ENCODE measurements at places on chromosomes 4 and X.

DNA sequence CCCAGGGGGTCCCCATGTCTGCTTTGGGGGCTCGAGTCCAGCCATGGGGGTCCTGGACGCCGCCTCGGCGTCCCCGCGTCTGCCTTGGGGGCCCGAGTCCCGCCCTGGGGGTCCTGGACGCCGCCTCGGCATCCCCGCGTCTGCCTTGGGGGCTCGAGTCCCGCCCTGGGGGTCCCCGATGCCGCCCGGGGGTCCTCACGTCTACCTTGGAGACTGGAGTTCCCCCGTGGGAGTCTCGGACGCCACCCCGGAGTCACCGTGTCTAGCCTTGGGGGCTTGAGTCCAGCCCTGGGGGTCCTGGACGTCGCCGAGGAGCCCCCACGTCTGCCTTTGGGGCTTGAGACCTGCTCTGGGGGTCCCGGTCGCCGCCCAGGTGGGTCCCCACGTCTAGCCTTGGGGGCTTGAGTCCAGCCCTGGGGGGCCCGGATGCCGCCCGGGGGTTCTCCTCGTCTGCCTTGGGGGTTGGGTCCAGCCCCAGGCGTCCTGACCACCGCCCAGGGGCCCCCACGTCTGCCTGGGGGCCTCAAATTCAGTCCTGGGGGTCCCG lies 1.1 kb upstream of the GTPBP6 start:
- DNase-seq, result no peak

GRCh38 chr4:186260504-186261448 lies 5.2 kb upstream of the F11 start:
- no peak for DNase-seq

GRCh38 chr4:148643851-148644250 lies 201.6 kb upstream of the NR3C2 start:
- DNase-seq, result no peak

GRCh38 chr4:152684007-152684406 lies 4.2 kb upstream of the TMEM154 start:
- DNase-seq, result no peak

DNA sequence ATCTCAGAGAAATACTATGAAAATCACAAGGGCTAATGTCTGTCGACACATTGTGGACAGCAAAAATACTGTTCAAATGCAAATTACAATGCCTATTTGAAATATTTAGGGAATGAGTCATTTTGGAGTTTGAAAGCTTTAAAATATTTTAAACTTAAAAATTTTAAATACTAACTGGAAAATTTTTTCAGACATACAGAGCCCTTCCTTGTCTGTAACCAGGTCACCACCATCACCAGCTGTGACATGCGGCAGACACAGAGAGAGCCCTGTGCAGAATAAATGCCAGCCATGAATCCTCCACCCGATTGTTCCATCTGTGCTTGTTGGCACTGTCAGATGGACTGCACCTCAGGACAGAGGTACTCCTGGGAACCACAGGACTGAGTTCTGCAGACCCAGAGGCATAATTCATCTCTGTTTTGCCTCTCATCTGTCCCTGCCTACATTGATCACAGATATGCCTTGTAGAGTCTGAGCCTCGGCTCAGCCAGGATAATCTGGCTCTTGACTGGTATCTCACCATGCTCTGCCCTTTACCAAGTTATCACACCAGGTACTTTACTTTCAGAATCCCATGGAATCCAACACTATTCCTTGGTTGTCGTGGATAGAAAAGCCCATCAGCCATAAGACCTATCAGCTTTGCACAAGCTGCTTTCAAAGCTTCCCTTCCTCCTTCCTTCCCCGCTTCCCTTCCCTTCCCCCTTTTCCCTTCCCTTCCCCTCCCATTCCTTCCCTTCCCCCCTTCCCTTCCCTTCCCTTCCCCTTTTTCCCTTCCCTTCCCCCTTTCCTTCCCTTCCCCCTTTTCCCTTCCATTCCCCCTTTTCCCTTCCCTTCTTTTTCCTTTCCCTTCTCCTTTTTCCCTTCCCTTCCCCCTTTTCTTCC lies 67.2 kb downstream of the TBC1D9 start:
- DNase-seq, result peak; percentile 12

DNA sequence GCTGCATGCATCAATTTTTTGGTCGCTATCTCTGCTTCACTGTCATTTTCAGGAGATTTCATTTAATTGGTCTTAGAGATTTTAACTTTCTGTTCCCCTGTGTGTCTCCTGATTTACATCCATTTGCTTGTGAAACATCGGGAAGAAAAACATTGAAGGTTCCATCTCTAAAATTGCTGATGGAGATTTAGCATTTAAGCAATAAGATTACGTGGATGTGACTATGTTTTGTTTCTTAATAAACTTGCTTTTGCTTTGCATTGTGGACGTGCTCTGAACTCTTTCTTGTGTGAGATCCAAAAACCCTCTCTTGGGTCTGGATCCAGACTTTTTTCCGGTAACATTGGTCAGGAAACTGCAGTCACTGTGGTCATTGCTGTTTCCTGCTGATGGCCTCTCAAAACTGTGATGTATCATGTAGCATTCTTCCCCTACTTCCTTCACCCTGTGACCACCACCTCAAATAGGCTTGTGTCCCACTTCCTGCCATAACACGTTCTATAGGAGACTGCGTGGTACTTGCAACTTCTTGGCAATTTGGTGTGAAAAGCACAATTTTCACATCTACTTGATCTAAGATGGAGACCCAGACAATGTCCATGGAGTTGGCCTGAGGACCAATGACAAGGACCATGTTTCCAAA lies 4.9 kb downstream of the CXCL2 start:
- no peak for DNase-seq

GRCh38 chrX:13263560-13264251 lies 56.1 kb downstream of the ATXN3L start:
- DNase-seq, result no peak

- no peak for DNase-seq
These were observed 207.1 kb downstream of the PPP3CA start for GRCh38 chr4:101140228-101140627.

DNA sequence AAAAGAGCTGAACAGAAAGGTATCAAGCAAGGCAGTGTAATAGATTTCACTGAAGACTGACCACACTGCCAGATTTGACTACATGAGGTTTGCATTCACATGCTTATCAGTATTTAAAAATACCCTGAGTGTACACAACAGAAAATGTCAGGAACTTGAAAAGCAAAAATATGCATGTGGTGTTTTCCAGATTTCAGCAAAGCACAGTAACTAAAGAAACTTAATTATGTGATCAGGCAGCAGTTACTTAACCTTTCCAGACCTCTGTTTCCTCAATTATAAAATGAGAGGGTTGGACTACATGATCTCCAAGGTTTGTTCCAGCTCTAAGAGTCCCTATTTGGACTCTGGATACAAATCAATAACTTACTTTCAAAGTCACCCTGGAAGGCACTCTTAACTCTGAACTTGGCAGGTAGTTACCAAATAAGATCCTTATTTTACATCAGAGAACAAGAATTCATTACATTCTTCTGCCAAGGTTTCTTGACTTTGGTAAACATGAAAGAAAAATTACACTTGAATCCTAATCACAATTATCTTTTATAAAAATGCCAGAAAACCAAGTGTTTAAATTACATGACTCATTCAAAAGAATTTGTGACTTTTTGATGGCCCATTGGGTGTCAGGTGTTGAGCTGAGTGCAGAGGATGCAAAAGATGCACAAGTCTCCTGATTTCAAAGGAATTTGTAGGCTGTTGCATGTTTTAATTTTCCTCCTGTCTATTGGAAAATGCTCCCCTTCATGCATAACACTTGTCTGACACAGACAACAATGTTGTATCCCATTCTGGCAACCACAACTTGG lies 241.6 kb downstream of the MGST2 start:
- no peak for DNase-seq

- DNase-seq, result no peak
These were observed 124.3 kb upstream of the MAMLD1 start for GRCh38 chrX:150238632-150239382.

GRCh38 chr4:98603683-98604521 lies 54.5 kb downstream of the TSPAN5 start:
- peak; percentile 62 for DNase-seq

DNA sequence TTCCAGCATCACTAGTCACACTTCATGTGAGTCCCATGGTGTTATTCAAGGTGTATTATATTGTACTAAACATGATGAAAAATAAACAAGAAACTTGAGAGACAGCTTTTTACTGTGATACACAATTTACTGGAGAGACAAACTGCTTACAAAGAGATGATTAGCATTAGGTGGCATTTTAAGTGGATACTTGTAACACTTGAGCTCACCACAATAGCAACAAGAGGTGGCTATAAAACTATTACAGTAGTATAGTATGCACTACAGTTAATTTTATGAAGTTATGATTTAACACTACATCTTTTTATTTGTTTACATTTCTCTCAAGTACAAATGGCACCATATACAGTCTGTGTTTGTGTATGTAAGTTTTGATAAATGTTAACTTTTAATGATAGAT lies 246.6 kb downstream of the PARM1 start:
- DNase-seq, result no peak

DNA sequence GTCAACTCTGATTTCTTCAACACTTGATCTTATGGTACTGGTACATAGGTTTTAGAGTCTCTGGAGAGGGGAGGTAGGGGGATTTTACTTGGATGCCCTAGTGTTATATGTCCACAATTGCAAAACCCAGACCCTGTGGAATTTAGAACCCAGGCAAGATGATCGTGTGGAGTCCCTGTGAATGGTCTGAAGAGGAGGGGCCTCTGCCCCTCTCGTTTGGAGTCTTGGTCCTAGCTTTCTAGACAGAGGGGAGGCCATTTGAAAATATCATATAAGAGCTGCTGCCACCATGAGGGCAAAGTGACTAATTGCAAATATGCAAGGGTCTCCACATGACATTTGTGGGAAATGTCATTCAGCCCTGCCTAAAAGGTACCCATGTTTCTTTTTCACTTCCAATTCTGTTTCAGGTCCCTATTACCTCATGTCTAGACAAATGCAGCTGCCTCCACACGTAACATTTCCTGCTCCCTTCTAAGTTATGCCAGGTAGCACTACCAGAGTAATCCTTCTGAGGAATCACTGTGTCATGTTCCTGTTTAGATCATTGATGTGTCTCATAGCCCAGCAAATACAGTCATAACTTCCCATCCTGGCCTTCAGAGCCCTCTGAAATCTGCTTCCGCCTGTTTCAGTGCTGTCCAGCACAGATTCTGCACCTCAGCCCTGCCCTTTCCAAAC lies 126.8 kb downstream of the KLHL8 start:
- DNase-seq, result peak; percentile 80

- DNase-seq, result peak; percentile 43
These were observed 47.2 kb upstream of the TMEM33 start for GRCh38 chr4:41887821-41888686.

GRCh38 chrX:2516623-2517022 lies 15.8 kb upstream of the DHRSX start:
- DNase-seq, result no peak

Measured in pons (tissue), 1 donor.